Stimulated activated CD8-positive, alpha-beta memory T cell treated with anti-CD3 and anti-CD28 coated beads, Interleukin-4, amount 100 ng/mL, for 1 hour (primary cell): ENCODE measurements at places on chromosomes 5 and 9.

DNA sequence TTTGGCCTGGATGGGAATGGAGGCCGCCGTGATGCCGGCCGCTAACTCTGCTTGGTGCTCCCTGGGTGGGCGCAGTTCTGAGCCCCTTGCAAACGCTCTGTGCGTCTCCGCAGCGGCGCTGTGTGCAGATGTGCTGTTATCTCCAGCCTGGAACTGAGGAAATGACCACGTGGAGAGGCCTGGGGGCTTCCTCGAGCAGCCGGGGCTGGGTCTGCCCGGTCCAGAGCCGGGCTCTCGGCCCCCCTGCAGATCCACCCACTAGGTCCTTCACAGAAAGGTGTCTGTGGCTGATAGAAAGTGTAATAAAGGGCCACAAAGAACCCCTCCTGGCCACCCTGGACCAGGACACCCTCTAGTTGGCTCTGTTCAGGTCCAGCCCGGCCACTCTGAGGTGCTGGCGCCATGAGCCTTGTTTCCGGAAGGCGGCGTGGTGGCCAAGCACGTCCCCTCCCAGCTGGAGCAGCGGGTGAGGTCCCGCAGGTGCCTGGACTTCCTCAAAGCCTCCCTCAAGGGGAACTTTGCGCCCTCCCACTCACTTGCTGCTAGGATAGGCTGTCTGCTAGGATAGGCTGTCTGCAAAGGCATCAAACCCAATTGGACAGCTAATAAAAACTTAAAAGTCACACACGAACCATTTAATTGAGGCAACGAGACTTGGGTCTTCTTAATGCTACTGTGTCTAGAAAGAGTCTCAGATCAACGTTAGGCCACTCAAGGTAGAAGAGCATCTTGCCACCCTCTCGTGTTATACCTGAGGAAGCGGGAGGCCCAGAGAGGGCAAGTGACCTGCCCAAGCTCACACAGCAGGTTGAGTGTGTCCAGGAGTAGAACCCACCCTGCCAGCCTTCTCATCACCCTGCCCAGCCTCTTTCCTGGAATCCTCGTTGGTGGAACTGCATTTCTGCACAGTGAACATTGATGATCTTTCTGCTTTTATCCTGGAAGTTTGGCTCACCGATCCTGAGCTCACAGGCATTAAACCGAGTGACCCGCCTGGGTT, 109.3 kb upstream of the FCN2 start:
- DNase-seq = no peak

DNA sequence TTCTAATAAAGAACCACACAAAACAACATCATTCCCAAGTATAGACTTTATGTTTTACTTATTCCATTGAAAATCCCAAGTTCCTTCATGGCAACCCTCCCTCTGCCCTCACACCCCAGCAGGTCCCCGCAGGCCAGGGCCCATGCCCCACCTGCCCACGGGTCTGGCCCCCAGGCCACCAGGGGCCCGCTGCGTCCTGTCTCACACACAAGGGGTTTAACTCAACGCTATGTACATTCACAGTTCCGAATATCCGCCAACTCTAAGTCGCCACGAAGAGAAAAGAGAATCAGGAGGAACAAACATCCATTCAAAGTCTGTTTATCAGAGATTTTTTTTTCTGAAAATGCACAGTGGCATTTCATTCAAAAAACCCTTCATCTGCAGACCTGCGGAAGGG, 16.2 kb upstream of the SLC6A3 start:
- DNase-seq = no peak

GRCh38 chr9:71630377-71630995, 137.8 kb downstream of the CEMIP2 start:
- DNase-seq = no peak

DNA sequence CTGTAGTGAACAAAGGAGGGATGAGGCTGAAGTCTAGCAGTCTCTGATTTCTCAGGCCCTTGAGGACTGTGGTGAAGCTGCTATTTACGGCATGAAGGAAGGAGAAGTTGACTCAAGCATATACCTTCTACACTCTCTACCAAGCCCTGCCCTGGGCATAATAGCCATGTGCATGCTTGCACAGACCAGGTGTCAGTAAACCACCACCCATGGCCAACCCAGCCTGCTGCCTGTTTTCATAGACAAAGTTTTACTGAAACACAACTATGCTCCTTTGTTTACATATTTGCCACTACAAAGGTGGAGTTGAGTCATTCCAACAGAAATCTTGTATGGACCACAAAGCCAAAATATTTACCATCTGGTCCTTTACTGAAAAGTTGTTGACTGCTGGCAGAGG, 126.9 kb downstream of the PAPPA start:
- no peak for DNase-seq

DNA sequence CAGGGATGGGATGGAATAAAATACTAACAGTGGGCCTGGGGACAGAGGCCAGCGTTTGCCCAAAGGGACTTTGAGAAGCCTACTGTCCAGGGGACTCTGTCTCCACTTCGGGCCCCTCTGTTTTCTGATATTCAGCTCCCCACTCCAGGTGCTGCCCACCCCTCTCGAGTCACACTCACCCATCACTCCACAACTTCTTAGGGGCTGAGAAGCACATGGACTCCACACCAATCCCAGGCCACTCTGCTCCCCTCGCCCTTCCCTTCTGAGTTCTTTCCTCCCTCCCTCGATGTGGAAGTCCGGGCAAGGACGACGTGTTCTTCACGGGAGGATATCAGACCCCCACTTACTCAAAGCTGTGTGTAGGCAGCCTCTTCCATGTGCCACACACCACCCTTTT, 124.5 kb downstream of the BARX1 start:
- no peak for DNase-seq

GRCh38 chr9:18393340-18394130, 80.4 kb upstream of the ADAMTSL1 start:
- DNase-seq = no peak

DNA sequence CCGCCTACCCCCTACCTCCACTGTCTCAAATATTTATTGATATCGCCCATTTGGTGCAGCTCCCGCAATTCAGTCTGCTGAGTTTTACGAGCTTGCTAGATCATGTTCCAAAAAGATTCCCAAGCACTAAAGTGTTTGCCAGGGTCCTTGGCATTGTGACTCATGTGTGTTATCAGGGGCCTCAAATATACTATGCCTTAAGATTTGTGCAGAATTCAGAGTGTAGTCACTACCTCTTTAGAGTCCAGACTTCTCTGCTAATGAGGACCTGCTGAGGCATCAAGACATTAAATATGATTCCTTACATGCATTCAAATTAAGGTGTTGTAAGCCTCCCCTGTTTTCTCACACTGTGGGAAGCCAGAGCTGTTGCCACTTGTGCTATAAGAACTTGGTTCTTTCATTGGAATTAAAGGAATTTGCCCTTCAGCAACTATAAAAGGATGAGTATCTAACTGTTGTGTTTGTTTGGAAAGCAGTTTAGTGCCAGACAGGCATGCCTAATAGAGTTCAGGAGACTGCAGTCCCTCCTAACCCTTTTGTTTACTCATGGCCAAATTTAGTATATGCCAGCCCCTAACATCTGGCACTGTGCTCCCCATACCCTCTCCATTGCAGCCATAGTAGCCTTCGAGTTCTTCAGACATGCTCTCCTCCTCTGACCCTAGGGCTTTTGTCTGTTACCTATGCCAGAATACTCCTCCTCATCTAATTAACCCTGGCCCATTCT, 316.4 kb downstream of the NR3C1 start:
- no peak for DNase-seq

DNA sequence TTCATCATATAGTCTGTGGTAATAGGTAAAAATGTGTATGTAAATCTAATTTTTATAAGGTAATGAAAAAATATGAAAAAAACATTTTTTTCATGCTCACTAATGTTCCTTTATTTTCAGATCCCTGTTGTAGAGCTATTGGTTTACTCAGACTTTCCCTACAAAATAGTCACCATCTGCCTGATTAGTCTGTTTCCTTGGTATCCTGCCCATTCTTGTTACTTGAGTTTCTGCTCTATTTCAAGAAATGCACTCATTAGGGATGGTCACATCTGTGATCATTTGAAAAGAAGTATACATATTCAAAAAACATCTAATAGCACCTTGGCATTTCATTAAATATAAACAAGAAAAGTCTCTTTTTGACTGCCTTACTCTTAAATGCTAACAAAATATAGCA, 21.6 kb upstream of the RASA1 start:
- DNase-seq = no peak

DNA sequence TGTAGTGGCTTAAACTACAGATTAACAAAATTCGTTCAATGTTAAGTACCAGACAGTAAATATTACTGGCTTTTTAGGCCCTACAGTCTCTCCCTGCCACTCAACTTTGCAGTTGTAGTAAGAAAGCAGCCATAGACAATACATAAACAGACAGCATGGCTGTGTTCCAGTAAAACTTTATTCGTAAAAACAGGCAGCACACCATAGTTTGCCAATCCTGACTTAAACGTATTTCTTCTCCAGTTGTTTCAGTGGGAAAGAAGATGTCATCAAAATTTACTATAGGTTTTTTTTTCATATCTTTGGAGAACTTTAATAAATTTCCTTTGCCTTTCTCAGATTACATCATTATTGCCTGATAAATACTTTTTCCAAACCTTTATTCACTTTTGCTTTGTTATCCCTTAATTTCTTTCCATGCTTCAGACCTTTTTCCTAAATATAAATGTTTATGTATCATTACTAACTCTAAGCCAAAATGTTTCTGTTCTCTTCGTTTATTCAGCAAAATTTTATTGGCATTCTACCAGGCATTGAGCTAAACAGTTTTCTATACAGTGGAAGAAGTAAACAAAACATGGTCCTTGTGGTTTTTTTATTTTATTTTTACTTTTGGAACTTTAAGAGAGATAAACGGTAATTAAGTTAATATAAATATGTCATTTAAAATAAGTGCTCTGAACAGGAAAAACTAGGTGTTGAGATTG, 64.5 kb downstream of the SLF1 start:
- DNase-seq = no peak

GRCh38 chr5:7050986-7051385, 337.8 kb downstream of the TENT4A start:
- DNase-seq = no peak

DNA sequence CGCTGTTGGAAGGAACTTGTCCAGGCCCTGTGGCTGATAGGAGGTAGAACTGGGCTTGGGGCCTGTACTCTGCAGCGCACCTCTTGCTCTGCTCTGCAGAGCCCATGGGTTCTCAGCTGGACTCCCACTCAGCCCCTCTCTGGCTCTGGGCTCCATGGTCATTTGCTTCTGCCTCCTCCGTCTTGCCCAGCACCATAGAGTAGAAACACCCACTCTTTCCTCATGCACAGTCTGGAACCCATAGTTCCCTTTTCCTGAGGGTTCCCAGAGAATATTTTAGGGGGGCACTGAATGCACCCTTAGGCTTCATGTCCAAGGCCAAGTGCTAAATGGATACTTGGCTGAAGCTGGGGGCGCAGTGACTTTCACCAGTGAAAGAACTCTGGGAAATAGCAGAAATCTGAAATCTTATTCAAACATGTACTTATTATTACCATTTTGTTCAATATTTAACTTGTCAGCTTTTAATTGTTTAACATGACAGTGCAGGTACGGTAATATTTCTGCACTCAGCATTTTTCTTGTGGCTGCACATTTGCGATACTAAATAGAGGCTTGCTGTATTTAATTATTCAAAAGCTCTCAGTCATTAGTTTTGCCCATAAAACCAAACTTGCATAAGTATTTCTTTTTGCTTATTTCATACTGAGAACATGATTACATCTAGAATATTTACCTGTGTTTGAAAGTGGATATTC, 31.5 kb downstream of the GALNT12 start:
- no peak for DNase-seq

DNA sequence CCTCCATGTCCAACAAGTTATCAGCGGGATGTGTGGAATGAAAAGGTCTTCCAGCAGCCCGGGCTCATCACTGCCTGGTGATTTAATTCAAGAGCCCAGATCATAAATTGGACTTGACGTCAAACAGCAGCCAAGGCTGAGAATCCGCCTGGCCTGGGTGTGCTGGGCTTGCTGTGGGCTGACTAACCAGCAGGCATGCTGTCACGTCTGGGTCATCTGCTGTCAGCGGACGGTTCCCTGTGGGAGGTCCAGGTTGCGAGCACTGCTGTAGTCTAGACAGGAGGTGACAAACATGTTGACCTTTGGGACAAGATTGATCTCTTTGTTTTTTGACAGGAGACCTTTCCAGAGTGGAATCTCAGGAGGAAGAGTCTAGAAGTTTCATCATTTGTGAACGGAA, 289.7 kb downstream of the OSTF1 start:
- DNase-seq = no peak
